ENCODE measurements at places on chromosomes 11 and 22.

- no peak for DNase-seq
These were observed 41.3 kb downstream of the VSIG10L2 start for GRCh38 chr11:125987066-125987641.

DNA sequence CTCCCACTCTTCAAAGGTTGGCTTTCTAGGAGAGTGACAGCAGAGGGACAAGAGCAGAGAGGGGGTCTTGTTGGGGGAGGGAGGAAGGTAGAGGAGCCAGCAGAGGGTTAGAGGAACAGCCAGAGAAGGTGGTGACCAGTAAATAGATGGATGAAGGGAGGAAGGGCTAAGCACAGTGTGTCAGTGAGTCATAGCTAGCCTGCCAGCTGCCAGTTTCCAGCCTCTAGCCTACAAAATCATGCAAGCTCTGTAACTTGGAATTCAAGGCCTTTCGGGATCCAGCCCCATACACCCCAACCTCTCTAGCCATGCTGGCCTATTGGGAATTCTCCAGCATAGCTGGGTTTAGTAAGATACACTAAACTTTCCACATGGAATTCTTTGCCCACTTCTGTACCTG lies 147.4 kb upstream of the TEAD1 start:
- DNase-seq: peak; percentile 45

GRCh38 chr11:129937592-129938238 lies 42.3 kb upstream of the NFRKB start:
- no peak for DNase-seq

DNA sequence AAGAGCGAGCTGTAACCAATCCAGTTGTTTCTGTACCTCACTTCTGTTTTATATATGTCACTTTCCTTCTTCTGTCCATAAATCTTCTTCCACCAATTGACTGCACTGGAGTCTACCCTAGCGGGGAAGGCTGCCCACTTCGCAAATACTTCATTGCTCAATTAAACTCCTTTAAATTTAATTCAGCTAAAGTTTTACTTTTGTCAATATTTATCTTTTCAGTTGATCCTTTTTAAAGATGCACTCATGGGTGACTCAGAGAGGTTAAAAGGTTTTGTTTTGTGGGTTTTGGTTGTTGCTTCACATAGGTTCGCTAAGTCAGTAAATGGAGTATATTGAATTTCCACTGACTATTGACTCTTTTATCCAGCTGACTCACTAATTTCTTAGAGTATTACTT lies 597.2 kb downstream of the DLG2 start:
- peak; percentile 44 for DNase-seq

DNA sequence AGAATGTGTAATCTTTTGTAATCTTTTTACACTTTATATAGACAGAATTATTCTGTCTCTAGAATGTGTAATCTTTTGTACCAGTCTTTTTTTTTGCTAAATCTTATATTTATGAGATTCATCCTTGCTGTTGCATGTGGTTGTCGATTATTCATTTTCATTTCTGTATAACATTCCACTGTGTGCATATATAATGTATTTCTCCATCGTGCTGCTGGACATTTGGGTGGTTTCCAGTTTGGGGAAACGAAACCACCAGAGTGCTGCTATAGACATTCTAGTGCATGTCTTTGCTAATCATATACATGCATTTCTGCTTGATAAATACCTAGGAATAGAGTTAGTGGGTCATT lies 146.5 kb downstream of the GRIK4 start:
- no peak for DNase-seq

- no peak for DNase-seq
These were observed 751 bp downstream of the FIBIN start for GRCh38 chr11:26994631-26995095.

GRCh38 chr11:84780689-84781293 lies 846.4 kb downstream of the DLG2 start:
- DNase-seq: peak; percentile 48

- DNase-seq: peak; percentile 15
These were observed 1.5 kb downstream of the GLB1L2 start for GRCh38 chr11:134333312-134333711.

- no peak for DNase-seq
These were observed 24.2 kb downstream of the PARVG start for GRCh38 chr22:44204739-44205515.

- DNase-seq: no peak
These were observed 77.0 kb downstream of the RPL27A start for GRCh38 chr11:8759634-8760033.

DNA sequence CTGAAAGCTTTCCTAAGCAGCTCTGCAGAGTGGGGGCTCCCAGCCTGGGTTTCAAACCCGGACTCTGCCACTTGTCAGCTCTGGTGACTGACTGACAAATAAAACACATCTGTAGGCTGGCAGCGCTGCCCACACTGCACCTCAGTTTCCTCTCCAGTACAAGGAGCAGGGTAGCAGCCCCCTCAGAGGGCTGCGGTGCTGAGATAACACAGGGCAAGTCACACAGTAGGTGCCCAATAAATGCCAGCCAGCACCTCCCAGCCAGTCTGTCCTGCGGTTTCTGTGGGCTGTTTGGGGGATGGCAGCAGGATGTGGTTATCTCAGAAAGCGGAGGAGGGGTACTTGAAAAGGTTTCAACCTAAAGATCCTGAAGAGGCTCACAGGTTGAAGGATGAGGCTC lies 1.5 kb downstream of the SYT12 start:
- DNase-seq: no peak

DNA sequence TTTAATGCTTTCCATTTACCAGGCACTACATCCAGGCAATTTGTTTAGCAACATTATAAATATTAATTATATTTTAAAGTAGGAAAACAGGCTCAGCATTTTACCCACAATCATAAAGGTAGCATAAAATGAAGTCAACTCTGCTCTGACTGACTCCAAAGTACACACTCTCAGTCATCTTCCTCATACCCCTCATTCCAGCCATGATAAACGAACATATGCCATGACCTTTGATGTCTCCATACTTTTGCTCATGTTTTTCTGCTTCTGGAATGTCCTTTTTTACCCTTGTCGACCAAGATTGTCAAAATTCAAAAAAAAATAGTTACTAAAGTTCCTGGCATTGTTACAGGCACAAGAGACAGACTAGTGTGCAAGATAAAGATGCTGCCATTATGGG lies 77.7 kb upstream of the SOX6 start:
- no peak for DNase-seq

All from epithelial cell of esophagus (primary cell).